Psoas muscle (tissue), 8 donors: ENCODE measurements at places on chromosomes 13 and 19. TPM values are rescaled to one million over a fixed set of nuclear protein-coding genes. Genes with fewer than 3 reads are reported as not detected.
A peak's percentile ranks its signal among the peaks of the same experiment; 100 is the strongest.

- DNase-seq, result no peak
Measured at GRCh38 chr13:94234738-94235137, 244.7 kb downstream of the DCT start.

DNA sequence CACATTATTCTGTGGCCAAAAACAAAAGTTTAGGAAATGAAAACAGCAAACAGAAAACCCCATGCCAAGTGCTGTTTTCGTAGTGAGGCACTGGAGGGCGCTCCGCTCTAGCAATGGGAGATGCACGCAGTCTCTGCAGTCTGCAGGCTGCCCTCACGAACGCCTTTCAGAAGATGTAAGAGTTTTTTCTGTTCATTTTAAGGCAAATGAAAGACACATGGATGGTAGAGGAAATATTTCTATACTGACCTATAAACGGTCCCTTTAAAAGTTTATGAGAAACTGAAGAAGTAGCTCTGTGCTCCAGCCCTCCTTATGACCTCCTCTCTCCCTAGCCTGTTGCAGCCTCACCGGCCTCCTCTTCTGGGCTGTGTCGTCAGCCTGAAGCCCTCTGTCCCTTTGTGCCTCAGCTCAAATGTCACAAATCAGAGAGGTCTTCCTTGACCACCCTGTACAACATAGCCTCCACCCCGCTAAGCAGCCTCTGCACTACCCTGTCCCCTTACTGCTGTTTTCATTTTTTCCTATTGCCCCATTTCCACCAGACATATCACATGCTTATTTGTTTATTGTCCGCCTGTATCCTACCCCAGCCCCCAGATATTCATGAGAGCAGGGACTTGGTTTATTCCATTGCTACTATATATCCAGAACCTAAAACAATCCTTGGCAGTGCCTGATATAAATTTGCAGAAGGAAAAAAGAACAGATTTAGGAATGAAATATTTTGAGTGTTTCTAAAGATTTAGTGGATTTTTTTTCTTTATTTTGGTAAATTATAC lies 116.4 kb downstream of the TM9SF2 start:
- peak; percentile 23 for DNase-seq

DNA sequence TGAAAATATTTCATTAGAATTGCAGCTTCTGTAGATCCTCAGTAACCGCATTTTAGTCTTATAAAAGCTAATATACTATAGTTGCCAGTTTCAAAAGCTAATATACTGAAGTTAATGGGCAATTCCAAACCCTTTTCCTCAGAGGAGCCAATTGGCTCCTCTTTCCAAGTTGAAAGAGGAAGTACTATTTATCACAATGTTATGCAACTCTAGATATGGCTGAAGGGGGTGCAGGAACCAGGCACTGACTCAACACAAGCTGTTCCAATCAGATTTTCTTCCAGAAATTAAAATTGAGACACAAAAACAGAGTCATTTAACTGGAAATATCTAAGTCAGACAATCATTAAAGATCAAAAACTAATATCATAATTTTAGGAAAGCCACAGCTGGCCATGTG lies 258.9 kb downstream of the PCDH20 start:
- no peak for DNase-seq

SUGP1 gene
- 26.3 TPM for polyA plus RNA-seq

DNA sequence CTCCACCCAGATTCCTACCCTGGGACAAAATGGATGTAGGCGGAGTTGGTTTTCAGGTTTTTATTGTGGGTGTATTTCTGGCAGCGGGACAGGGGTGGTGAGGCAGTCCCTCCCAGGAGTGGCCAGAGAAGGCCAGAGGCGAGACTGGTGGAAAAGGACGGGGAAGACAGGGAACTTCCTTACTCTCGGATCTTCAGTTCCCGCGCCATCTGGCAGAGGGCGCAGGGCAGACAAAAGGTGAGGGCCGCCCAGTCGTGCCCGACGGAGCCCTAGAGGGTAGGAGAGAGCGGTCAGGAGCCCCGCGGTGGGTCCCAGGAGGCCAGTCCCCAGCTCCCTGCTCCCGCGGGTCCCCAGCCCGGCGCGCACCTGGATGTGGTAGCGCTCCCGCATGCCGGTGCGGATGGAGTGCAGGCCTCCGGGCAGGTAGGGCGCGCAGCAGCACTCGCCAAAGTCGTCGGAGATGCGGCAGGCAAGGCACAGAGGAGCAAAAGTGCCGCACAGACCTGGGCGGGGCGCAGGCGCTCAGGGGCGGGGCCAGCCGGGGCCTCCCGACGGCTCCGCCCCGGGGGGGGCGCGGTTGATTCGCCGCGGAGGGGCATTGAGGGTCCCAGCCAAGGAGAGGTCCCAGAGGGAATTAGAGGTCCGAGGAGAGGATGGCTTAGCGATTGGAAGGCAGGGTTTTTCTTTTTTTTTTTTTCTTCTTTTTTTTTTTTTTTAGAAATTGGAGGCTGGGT lies 3.0 kb downstream of the CNFN start:
- DNase-seq, result peak; percentile 70

DNA sequence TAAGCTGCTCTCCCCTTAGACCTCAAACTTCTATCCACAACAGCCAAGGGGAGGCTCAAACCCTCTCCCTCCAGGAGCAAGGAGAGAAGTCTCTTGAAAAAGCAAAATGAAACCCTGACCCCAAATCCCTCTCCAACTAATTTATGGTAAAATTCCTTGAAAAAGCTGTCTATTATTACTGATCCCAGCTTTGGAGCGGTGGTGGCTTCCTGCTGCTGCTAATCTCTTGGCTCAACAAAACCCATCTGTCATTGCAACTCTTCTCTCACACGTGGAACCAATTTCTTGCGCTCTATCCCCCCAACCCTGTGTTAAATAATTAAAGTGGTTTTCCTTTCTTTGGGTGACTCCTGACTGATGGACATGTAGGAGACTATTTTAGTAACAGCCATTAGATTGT lies 64.1 kb upstream of the OXGR1 start:
- no peak for DNase-seq

DNA sequence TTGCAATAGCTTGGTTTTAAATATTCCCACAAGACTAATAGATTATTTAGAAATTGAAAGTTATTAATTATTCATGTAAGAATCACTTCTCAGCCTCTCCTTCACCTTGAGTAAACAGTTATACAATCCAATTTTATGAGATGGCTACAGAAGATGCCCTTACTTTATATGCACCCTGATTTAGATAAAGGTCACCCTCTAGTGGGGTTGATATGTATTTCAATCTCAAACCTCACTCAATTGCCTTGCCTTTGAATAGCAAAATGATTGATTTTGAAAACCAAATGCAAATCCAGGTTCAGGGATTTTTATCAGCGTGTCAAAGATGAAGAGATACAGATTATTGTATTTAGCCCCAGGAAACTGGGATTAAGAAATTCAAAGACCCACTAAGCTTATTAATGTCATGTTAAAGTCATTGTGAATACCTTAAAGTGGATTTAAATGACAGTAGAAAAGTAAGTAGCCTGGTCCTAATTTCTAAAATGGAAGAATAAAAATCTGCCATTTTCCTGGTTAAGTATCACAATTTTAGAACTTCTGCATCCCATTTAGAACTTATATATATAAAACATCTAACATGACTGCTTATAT lies 305.1 kb downstream of the ITGBL1 start:
- DNase-seq, result no peak

DNA sequence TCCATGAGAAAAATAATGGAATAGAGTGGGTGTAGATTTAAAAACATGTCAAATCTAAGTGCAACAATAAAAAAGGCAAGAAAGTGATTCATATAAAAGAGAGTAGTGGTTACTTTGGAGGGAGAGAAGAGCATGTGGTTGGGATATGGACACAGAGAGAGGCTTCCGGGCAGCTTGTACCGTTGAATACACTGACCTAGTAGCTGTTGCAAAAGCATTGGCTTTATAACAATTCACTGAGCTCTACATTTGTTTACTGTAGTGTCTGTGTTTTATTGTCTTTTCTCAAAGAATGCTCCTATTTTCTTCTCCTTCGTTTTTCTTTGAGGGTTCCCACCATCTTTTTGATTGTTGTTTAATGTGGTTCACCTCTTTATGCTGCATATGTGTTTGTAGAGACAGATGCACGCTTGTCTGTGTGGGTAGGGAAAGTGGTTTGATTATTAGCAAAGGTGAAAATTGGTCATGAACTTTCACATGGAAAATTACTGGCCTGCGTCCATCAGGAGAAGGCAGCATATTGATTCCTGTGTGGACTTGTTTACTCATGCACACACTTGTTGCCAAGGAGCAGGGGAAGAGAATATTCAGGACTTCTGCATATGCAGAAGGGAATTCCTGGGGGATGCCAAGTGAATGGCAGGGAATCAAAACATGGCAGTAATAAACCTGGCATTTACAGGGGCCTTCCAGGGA lies 29.9 kb upstream of the IRS2 start:
- no peak for DNase-seq

ECSIT gene
- polyA plus RNA-seq, result 136 TPM

DNA sequence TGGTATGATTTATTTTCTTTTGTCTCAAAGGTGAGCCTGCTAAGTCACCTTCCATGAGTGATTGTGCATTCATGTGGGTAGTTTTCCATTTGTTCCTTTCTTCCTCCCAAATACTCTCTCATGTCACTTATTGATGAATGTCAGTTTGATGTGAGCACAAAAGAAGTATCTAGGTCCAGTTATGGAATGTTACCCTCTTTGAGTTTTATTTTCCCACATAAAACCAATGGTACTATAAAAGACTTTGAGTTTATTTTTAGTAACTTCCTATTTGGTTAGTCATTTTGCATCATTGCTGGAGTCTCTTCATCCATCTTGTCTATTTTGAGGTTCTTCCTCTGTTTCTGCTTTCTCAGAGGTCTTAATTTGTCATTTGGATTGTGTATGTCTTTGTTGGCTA lies 321.3 kb downstream of the GPC6 start:
- no peak for DNase-seq

CD209 gene
- 0.30 TPM for polyA plus RNA-seq

- DNase-seq, result no peak
Measured at GRCh38 chr13:73167028-73167820, 108.4 kb downstream of the KLF5 start.

ZNF550 gene
- polyA plus RNA-seq, result 5.0 TPM

DNA sequence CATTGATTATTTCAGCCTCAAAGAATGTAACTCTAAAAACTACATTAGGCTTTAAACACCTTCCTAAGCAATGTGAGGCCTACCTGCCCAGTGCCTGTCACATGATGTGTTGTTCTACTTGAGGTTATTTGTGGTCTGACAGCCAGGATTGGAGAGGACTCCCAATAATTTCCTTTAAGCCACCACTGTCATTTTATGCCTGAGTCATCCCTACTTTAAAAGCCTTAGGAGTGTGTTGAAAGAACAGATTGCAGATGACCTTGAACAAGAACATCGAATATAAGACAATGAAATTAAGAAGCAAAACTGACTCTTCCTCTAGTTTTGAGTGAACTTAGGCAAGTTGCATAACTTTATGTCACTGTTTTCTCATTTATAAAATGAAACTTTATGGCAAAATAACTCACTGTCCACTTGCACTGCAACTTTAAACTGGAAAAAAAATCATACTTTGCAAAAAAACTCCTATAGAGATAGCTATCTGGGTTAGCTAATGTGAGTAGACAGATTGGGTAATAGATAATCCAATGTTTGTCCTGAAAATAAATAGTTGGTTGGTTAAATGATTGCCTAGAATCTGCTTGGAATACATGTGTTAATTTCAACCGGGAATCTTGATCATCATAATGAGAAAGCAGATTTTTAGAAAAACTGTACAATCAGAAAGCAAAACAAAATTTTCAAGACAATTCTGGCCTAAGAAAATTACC lies 361.2 kb downstream of the SUCLA2 start:
- DNase-seq, result no peak

SCAMP4 gene
- 17.5 TPM for polyA plus RNA-seq

DNA sequence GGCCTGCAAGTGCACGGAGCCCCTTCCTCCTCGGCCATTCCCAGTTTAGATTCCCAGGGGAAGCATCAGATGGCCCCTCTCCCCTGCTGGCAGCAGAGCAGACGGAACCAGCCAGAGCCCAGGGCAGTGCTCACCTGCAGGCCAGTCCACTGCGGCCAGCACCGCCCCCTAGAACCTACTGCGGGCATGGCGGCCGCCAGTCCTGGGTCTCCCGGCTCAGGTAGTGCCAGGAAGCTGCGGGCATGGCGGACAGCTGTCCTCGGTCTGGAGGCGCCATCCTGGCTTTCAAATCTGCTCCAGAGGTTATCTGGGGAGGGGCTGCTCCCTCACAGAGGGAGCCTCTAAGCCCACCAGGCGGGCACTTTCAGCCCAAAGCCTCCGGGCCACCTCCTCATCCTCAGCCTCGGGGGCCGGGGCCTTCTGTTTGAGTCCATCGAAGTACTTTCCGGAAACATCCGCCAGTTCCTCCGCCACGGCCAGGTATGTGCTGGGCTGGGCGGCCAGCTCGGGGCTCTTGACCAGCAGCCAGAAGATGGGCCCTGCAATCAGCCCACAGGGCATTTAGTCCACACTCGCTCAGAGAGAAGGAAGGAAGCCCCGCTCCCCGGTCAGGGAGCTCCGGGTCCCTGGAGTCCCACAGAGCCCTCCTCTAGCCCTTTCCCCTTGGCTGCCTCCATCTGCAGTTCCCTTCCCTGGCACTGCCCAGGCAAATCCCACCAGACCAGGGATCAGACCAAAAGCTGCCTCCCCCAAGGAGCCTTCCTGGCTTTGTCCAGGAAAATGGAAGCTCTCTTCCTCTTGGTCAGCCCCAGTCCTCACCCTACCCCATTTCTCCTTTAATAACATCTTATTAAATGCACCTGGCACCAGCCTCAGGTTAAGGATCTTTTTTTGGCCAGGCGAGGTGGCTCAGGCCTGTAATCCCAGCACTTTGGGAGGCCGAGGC lies 7.0 kb upstream of the GP6 start:
- no peak for DNase-seq

DNA sequence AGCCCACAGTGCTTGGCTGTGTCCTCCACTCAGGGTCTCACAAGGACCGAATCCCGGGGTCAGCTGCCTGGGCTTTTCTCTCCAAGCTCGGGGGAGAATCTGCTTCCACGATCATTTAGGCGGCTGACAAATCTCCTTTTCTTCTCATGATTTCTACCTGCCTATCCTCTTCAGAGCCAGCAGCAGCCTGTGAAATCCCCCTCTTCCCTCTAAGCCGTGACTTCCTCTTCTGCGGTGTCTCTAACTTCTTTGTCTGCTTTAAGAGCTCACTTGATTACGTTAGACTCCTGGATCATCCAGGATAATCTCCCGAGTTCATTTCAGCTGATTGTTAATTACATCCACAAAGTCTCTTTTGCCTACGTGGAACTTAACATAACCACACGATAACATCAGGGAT lies 22.5 kb upstream of the ZNF845 start:
- DNase-seq, result no peak

DNA sequence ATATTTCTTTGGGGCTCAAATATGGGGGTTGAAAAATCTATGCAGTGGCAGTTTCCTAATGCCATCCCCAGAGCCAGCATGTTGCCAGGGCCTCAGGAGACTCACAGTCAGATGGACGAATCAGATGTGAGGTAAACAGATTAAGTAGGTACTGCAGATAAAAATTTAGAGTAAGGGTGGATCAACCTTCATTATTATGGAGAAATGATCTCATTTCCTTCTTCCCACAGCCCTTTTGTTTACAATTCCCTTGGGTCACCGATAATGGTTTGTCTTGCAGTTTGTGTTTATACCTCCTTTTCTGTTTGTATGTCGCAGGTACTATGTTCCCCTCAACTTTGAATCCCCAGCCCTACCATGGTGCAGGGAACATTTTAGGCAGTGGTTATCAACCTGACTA lies 20.0 kb downstream of the DIAPH3 start:
- DNase-seq, result no peak
